ENCODE measurements at places on chromosomes 2 and 18. TPM values are rescaled to one million over a fixed set of nuclear protein-coding genes. Genes with fewer than 3 reads are reported as not detected.

Gene TUBA3E
- not detected for total RNA-seq

Gene TMEM169
- total RNA-seq: 23.2 TPM

GRCh38 chr2:226179010-226179409 lies 620.6 kb downstream of the IRS1 start:
- DNase-seq: no peak

DNA sequence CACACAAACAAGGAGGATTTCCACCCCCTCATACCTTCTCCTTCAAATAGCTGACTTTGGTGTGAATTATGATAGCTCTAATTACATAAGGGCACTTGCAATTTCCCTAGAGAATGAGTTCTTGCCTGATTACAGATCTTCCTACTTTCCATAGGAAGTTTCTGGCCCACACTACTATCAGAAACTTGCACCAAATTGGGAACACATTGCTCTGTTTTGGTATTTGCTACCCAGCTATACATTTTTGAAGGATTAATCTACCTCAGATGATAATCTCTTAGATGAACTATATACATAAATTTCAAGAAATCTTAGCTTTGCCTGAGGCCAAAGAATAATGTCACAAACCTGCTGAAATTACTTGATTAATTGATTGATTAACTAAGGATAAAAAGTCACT lies 4.9 kb downstream of the DCC start:
- no peak for DNase-seq

DNA sequence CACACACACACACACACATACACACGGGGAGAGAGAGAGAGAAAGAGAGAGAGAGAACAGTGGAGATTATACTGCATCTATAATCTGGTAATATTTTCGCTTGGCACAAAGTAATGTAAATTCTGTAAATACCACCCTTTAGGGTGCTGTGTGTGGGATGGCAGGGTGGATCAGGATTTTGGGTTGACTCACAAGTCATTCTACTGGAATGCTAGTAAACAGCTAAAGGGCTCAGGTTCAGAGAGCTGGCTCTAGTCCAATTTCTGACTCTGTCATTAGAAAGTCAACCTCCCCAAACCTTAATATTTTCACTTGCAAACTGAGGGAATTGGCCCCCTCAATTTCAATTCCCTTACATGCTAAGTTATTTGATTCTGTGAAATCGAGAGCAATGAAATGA lies 308.3 kb downstream of the TSN start:
- no peak for DNase-seq

Data from frontal cortex (tissue), 4 donors.